ENCODE measurements at places on chromosomes 3 and 15.

DNA sequence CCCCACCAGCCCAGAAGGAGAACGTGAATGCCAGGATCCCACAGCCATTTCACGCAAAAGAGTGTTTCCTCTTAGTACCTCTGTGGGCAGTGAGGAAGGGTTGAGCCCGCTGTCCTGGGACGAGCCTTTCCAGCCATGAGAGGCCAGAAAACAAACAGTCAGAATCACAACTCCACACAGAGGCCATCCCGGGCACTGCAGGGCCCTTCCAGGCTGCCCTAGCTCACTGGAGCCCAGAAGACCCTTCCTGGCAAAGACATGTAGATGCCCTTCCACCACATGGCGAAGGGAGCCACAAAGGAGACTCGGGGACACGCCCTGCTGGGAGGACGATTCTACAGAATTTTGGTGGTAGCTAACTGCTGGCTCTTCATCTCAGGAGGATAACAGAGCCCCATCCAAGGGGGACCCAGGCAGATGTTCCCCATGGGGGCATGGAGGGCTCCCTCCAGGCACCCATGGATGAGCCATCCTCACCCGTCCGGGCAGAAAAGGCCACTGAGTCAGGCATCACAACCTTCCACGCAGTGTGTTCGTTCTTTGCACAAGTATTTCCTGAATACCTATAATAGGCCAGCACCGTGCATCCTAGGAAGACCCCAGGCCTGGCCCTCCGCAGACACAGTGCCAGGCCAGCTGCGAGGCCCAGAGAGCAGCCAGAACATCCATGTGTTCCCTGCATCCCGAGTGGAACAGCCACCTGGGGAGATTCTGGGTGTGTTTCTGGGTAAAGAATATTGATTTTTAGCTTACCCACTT is 47.2 kb downstream of the SLC12A8 start:
- peak; percentile 9 for DNase-seq

DNA sequence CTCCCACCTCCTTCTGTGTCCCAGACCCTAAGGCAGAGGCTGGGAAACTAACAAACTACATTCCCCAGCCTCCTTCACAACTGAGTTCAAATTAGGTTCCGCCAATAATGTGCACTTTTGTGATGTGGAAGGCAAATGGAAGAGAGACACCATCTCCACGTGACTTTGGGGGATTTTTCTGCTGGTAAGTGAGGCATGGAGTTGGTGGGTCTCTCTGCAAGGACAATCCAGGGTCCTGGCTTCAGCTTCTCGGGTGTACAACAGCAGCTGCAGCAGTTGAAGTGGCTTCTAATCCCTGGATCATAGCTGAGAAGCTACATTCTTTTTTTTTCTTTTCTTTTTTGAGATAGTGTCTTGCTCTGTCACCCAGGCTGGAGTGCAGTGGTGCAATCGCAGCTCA is 58.9 kb upstream of the GATA2 start:
- DNase-seq = no peak

- peak; percentile 26 for DNase-seq
These were observed 38.0 kb upstream of the TM4SF1 start for GRCh38 chr3:149415484-149415883.

DNA sequence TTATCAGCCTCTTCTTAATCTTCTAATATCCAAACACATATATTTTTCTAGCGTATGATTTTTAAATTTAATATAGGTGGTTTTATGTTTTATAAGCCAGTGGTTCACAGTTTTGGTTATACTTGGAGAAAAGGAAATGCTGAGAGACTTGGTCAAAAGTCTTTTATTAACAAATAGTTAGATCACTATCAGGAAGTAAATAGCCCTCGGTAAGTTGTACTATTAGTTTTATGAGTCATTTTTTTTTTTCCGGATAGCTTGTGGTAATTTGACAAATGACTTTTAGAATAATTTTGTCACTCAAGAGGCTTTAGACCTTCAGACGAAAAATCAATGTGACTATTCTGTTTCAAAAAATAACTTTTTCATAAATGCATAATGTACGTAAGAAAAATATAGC is 232.2 kb upstream of the ROBO1 start:
- no peak for DNase-seq

GRCh38 chr3:178397836-178398235 is 138.4 kb upstream of the KCNMB2 start:
- no peak for DNase-seq

GRCh38 chr3:188305220-188305619 is 151.3 kb downstream of the LPP start:
- DNase-seq = no peak

GRCh38 chr3:10017636-10018292 is 8.5 kb upstream of the FANCD2 start:
- DNase-seq = peak; percentile 90
